ENCODE measurements at places on chromosomes 11 and 22. TPM values are rescaled to one million over a fixed set of nuclear protein-coding genes. Genes with fewer than 3 reads are reported as not detected.

WNT7B gene
- total RNA-seq, result not detected

KCNJ1 gene
- not detected for total RNA-seq

CASP5 gene
- 31.1 TPM for total RNA-seq

GRCh38 chr11:43327987-43328386 lies 16.2 kb downstream of the API5 start:
- DNase-seq, result no peak

DNA sequence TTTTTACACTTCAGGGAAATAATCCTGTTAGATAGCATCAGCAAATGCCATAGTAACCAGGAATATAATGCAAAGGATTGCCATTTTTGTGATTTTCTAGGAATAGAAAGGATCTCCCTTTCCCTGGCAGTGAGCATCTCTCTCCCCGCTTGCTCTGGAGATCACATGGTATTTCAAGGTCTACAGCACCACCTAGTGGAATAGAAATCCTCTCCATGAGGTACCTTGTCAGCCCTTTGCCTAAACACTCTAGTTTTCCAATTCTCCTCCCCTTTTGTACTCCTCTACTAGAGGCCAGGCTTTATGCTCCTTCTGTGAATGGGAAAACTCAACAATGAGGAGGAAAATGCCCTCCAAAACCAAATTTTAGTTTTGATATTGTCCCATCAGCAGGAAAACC lies 78.4 kb downstream of the XRRA1 start:
- DNase-seq, result no peak

- no peak for DNase-seq
Observed at GRCh38 chr11:6557063-6557462, 46.4 kb downstream of the RRP8 start.

Data from left colon (tissue), 2 donors.